ENCODE measurements at places on chromosomes 11 and 22.

GRCh38 chr22:48045369-48045768 is 1282.9 kb downstream of the TBC1D22A start:
- DNase-seq: no peak

DNA sequence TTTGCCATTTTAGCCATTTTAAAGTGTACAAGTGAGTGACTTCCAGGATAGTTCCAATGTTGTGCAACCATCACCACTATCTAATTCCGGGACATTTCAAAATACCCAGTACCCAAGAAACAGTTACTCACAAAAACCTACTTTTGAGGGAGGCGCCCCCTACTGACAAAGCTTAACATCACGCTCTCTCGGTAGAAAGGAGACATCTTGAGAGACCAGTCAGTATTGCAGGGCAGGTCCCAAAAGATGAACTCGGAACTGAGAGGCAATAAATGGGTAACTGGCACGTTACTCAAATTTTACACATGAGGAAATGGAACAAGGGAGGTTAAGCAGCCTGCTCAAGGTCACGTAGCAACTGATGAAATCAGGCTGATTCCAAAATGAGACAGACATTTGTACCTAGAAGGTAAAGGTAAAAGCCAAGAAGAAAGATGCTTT is 50.0 kb upstream of the POU2AF1 start:
- DNase-seq: peak; percentile 27

DNA sequence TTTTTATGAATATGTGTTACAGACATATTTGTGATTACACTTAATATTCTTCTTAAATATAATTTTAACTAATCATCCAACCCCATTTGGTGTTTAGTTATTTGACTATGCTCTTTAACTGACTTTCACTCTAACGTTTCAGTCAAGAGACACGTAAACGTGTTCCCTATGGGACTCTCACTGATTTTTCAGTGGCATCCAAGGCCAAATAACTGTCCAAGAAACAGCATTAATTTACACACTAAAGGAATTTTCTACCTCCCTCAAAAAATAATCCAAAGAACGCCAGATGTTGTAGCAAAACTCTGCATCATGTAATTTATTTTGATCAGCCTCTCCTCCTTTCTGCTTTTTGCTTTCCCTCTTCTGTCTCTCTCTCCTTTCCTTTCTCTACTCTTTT is 44.0 kb upstream of the NOX4 start:
- no peak for DNase-seq

DNA sequence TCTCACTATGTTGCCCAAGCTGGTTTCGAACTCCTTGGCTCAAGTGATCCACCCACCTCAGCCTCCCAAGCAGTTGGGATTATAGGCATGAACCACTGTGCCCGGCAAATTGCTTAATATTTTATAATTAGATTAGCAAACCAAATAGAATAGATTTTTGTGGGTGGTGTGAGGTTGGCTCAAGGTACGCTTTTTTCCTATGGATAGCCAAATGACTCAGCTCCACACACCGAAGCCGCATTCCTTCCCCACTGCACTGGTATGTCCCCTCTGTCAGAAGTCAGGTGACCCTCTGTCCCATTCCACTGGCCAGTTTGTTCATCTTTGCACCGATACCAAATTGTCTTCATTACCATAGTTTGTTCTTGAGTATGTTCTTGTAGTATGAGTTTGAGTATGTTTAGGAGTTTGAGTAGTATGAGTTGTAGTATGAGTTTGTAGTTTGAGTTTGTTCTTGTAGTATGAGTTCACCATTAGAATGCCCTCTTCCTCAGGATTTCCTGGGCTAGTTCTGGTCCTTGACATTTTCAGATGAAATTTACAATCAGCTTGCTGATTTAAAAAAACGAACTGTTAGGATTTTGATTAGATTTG is 19.4 kb downstream of the SUSD2 start:
- no peak for DNase-seq

- DNase-seq: no peak
Measured at GRCh38 chr11:48052183-48053044, 72.1 kb downstream of the PTPRJ start.

DNA sequence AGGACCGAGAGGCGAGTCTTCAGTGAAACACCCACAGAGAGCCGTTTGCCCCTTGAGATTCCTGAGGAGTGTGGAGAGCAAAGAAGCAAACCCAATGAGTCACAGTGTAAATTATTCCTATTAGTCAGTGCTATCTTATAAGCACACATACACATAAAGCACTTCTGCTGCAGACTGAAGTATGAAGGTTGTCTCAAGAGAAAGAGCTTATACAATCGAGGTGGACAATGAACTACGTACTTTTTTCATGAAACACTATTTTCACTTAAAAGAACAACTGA is 37.3 kb downstream of the GALNT18 start:
- DNase-seq: no peak

DNA sequence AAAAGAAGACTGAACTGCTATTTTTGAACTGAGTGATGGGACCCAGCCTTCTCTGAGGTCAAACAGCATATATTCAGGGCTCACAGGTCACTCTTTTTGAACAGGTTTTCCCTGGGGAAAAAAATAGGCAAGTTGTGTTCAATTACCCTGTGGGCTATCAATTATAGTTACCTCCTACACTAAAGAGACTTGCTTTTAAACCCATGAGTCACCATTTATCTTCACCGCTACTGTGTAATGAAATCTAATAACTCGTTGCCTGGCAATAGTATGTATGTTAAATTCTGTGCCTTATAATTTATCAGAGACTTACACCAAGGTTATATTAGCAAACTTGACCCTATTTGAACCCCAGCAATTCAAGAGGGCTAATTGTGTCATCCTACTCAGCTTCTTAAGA is 98.5 kb downstream of the CYP2R1 start:
- DNase-seq: no peak

DNA sequence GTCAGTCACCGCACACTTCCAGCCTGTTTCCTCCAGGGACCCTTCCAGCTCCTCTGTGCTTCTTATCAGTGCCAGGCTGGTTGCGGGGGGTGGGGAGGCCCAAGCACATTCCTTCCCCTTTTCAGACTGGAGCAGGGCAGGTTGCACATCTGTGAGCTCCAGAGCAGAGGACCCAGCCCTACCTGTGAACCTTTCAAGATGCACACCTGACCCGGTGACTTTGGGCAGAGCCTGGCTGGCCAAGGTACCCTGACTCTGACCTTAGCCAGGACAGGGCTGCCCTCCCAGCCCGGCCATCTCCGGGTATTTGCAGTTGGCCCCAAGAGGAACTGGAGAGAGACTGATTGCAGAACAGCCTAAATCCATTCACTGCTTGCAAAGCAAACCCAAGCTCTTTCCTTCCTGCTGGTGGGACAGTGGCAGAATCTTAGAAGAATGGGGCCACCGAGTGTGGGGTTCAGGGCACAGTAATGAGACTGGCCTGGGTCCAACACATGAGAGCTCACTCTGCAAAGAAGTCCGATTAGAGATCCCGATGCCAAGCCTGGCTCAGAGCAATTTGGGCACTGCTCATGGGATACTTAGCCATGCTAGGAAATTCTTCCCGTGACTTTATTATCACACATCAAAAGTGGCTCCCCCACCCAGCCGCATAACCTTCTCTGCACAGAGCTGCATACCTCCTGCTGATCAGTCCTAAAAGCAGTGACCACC is 64.7 kb upstream of the CCND1 start:
- no peak for DNase-seq

DNA sequence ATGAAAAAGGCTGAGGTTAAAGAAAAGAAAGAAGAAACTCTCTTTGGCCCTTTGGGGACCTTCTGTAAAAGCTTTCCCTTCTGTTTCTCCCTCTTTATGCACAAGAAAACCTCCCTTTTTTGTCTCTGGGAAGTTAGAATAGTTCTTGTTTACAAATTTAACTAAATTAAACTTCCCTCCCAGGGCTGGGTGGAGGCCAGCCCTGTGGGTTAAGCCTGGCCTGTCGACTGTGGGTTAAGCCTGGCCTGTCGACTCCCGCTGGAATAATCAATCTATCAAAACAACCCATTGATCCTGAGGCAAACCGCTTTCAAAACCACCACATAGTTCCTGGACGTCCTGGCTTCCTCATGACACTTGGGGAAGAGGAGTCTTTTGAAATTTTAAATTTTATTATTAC is 1.2 kb upstream of the DRG1 start:
- DNase-seq: no peak

GRCh38 chr22:44659140-44659539 is 42.9 kb upstream of the PRR5 start:
- DNase-seq: no peak
